ENCODE measurements at places on chromosomes 1 and 21.

- DNase-seq = no peak
Measured at GRCh38 chr1:162035241-162035640, 11.6 kb upstream of the OLFML2B start.

DNA sequence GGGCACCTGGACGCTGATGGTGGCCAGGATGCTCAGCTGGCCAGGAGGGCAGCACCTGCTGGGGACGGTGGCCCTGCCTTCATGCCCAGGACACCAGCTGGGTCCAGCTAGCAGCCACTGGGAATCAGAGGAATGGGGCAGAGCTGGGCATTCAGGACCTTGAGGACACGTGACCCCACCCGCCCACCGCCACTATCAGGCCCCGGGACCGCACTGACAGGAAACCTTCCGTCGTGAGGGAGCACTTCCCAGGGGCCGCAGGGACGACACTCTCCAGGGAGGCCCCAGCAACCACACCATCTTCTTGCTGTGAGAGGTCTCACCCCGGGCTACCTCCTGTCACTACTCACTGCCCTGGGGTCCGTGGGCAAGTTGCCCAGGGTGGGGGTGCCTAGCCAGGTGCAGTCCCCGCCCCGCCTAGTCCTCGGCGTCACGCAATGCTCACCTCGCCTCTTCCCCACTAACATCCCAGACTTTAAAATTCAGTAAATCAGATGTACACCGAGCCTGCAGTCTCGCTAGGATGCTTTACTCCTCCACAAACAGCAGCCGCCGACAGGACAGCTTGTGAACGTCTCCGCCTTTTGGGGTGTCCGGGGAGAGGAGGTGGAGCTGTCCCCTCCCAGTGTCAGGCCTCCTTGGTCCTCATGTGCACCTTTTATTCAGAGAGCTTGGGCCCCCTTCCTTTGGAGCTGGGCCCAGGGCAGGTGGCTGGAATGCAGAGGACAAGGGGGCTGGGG, 4.9 kb downstream of the VWA1 start:
- no peak for DNase-seq

DNA sequence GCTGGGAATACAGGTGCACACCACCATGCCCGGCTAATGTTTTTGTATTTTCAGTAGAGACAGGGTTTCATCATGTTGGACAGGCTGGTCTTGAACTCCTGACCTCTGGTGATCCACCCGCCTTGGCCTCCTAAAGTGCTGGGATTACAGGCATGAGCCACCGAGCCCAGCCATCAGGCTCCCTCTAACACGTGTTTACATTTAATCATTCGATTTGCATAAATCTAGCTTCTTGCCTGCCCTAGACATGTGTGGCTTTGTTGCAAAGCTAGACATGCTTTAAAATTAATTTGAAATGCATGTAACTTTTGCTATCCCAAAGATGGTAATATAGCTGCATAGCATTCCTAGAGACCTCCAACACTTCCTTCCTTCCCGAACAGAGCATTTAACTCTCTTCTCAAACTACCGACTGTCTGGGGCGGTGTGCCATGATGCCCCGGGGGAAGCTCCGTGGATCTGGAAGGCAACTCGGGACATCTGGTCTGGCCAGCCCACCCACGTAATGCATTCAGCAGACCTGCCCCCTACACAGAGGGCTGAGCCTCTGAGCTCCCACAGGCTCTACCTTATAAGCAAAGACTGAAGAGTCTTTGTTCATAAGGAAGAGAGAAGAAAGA, 34.6 kb upstream of the NID1 start:
- DNase-seq = no peak

GRCh38 chr1:237684236-237684635, 206.5 kb downstream of the ZP4 start:
- no peak for DNase-seq

DNA sequence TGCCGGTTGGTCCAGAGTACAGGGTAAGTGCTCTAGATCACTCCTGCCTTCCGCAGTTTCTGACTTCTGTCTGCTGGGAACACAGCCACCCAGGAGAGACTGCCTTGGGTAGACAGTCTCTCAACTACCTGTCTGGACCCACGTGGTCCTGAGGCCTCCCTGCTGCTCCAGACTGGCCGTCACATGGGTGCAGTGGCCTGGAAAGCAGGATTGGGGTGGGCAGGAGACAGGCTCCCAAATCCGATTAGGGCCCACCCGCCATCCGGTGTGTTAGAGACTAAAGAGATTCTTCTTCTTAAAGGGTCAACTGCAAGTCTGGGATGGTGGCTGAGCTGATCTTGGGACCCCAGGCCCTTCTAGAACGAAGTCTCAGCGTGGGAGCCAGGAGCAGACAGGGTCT, 105.5 kb downstream of the EBNA1BP2 start:
- DNase-seq = no peak

DNA sequence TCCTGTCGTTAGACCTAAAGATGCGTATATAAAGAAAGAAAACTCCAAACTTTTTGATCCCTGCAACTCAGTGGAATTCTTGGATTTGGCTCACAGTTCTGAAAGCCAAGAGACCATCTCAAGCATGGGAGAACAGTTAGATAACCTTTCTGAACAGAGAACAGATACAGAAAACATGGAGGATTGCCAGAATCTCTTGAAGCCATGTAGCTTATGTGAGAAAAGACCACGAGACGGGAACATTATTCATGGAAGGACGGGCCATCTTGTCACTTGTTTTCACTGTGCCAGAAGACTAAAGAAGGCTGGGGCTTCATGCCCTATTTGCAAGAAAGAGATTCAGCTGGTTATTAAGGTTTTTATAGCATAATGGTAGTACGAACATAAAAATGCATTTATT, 33.1 kb downstream of the MDM4 start:
- DNase-seq = no peak

All from anterior cingulate cortex (tissue), 58 donors.